Activated B cell treated with CpG ODN at 0.5 μM for 24 hours (primary cell): ENCODE measurements at places on chromosomes 5 and 9. TPM values are rescaled to one million over a fixed set of nuclear protein-coding genes. Genes with fewer than 3 reads are reported as not detected.
A peak's percentile ranks its signal among the peaks of the same experiment; 100 is the strongest.

Gene NMUR2
- total RNA-seq: not detected in 2 replicates

Gene C9
- not detected in 2 replicates for total RNA-seq

Gene CCL27
- not detected in 2 replicates for total RNA-seq

GRCh38 chr9:107809871-107810460 lies 320.4 kb upstream of the KLF4 start:
- H3K4me3 ChIP-seq: no peak overlapping the region
- DNase-seq: no peak
- H3K36me3 ChIP-seq: no peaks in the 10 kb centered on the region
- no peak overlapping the region for H3K27ac ChIP-seq
- no peaks in the 10 kb centered on the region for H3K27me3 ChIP-seq

DNA sequence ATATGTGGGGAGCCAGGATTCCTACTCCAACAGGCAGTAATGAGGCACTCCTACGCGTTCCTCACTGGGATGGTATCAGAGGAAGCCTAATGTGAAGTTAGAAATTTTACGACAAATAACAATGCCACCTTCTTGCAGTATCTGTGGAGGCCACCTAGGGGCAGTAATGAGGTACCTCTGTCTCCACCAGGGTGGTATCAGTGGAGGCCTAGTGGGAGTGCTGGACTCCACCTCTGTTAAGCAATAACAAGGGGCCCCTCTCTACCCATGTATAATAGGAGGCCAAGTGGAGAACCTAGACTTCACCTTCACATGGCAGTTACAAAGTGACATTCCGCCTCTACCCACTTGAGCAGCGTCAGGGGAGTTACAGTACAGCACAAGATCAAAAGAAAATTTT lies 147.9 kb downstream of the PLPPR1 start:
- H3K27me3 ChIP-seq: peaks cover 2% of the 10 kb centered on the region
- H3K4me3 ChIP-seq: no peak overlapping the region
- H3K27ac ChIP-seq: no peak overlapping the region
- H3K36me3 ChIP-seq: no peaks in the 10 kb centered on the region
- no peak for DNase-seq
- H3K4me1 ChIP-seq: no peaks in the 10 kb centered on the region

GRCh38 chr5:137113161-137113560 lies 386.0 kb downstream of the SPOCK1 start:
- DNase-seq: no peak
- peaks cover 3% of the 10 kb centered on the region for H3K4me1 ChIP-seq
- no peaks in the 10 kb centered on the region for H3K36me3 ChIP-seq
- H3K27ac ChIP-seq: no peak overlapping the region

GRCh38 chr5:167049043-167049663 lies 1242.3 kb upstream of the WWC1 start:
- no peak overlapping the region for H3K4me3 ChIP-seq
- H3K4me1 ChIP-seq: no peaks in the 10 kb centered on the region
- H3K27me3 ChIP-seq: no peaks in the 10 kb centered on the region
- no peaks in the 10 kb centered on the region for H3K36me3 ChIP-seq
- DNase-seq: no peak
- no peak overlapping the region for H3K27ac ChIP-seq

GRCh38 chr9:36163049-36163785 lies 6.0 kb upstream of the CCIN start:
- peaks cover 4% of the 10 kb centered on the region for H3K36me3 ChIP-seq
- no peak overlapping the region for H3K27ac ChIP-seq
- peaks cover 7% of the 10 kb centered on the region for H3K4me1 ChIP-seq
- no peak for DNase-seq
- no peak overlapping the region for H3K4me3 ChIP-seq

DNA sequence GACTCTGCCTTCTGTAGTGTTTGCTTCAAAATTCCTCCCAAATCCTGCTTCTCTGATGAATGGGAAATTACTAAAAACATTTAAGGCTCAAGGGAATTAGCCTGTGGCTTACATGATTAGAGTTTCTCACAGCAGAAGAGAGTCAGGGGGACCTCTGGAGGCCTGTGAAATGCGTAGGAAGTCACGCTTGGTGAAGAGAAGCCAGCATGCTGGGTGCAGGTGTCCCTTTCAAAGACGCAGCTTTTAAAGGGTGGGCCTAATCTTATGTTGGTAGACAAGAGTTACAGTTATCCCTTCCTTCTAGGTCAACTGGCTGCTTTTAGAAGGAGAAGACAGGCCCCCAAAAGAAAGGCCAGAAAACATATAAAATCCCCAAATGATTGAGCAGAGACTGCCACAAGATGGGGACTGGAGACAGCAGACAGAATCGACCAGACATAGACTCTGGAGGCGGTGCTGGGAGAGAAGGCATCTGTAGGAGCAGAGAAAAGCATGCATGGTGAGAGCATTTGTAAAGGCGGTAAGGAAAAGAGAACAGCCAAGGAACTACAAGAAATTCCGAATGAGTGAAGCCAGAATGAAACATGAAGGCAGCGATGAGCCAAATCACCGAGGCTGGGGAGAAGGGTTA lies 42.3 kb downstream of the B4GALT1 start:
- H3K4me1 ChIP-seq: peaks cover 88% of the 10 kb centered on the region
- DNase-seq: no peak
- peaks cover 86% of the 10 kb centered on the region for H3K36me3 ChIP-seq
- peak overlapping the region; percentile 96 for H3K27ac ChIP-seq

DNA sequence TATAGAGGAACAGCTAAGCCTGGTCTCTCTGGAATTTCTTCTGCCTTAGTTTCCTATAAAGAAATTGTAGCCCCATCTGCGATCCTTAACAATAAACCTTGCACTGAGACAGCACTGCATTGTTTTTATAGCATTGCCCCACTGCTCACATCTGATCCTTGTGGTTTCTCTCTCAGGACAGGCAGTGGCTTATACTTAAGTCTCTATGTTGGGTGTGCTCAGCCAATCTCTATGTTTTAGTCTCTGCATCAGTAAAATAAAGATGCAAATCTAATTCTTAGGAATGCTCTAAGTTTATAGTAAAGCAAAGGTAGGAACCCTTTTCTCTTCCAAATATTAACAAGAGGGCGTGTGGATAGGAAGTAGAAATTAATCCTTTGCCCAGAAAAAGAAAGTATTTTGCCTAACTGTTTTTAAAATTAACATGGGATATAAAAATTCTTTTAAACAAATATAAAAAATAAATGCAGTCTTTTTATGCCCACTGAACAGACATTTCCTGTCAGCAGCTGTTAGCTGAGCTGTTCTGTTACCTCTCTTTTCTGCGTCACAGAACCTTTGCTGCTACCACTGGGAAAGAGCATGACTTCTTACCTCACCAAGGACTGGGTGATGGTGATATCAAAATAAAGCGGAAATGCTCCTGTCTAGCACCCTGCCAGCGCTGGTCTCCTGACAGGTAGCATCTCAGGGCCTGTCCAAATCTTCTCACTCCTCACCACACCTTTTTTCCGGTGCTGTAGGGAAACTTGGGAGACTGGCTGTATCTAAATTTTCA lies 29.5 kb downstream of the MRPS27 start:
- DNase-seq: no peak
- H3K4me3 ChIP-seq: no peak overlapping the region
- no peaks in the 10 kb centered on the region for H3K27me3 ChIP-seq
- H3K4me1 ChIP-seq: peaks cover 58% of the 10 kb centered on the region
- H3K36me3 ChIP-seq: peaks cover 55% of the 10 kb centered on the region

GRCh38 chr9:131995382-131995781 lies 84.3 kb downstream of the MED27 start:
- no peak overlapping the region for H3K27ac ChIP-seq
- peaks cover 16% of the 10 kb centered on the region for H3K36me3 ChIP-seq
- DNase-seq: no peak

DNA sequence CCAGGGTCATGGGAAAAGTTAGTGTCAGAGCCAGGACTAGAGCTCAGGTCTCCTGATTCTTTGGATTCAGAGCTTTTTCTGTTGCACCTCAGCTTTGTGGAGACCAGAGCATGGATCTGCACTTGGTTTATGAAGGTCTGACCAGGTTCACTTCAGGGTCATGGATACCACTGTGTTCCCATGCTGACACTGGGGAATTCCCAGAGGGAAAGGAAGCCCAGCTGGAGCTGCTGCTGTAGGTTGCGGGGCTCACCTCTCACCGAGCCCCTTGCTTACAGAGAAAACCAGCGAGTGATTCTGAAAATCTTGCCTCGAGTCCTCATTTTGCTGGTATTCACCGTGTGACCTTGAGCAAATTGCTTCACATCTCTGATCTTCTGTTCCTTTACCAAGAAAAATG lies 83.0 kb downstream of the RGS3 start:
- DNase-seq: no peak
- H3K4me1 ChIP-seq: peaks cover 3% of the 10 kb centered on the region
- H3K4me3 ChIP-seq: no peak overlapping the region
- no peak overlapping the region for H3K27ac ChIP-seq

DNA sequence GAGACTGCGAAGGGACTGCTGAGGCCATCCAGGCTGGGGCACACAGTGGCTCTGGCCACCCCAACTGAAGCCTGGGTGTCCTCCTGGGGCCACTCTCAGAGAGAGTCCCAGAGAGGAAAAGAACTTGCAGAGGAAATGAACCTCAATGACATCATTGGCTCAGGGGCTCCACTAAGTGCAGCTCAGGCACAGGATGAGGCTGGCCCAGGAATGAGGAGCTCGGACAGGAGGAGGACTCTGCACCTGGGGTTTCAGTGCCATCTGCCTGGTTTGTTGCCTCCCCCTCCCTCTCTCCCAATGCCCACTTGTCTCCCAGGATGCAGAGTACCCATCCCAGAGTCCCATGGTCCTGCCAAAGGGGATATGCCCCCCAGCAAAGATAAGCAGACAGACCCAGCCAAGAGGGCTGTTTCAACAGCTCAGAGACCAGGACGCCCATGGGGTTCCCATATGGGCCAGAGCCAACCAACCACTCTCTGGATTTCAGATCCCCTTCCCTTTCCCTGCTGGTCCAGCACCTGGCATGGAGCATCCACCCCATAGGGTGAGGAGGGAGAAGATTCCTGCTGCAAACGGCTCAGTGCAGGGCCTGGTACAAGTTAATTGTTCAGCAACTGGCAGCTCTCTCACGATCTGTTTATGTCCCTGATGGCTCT lies 26.9 kb upstream of the OLFM1 start:
- no peaks in the 10 kb centered on the region for H3K36me3 ChIP-seq
- no peaks in the 10 kb centered on the region for H3K4me1 ChIP-seq
- no peak overlapping the region for H3K4me3 ChIP-seq
- no peak overlapping the region for H3K27ac ChIP-seq
- DNase-seq: peak; percentile 6
